RWPE1 (cell line): ENCODE measurements at places on chromosomes 2 and 18.

DNA sequence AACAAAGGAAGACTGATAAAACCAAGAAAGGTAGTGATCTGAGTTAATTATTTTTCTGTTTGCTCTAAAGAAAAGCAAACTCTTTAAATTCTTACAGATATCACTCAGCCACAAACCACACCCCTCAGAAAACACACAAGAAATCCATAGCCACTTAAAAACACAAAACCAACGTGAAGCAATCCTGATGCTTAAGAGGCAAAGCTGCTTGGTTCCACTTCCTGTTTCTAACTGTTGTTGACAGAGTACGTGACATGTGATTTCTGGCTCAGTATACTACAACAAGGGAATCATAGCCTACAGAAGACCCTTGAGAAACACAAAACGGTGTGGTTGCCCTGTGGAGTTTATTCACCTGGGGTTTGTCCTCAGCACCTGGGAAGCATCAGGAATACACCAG lies 240.9 kb upstream of the APCDD1 start:
- DNase-seq = no peak

DNA sequence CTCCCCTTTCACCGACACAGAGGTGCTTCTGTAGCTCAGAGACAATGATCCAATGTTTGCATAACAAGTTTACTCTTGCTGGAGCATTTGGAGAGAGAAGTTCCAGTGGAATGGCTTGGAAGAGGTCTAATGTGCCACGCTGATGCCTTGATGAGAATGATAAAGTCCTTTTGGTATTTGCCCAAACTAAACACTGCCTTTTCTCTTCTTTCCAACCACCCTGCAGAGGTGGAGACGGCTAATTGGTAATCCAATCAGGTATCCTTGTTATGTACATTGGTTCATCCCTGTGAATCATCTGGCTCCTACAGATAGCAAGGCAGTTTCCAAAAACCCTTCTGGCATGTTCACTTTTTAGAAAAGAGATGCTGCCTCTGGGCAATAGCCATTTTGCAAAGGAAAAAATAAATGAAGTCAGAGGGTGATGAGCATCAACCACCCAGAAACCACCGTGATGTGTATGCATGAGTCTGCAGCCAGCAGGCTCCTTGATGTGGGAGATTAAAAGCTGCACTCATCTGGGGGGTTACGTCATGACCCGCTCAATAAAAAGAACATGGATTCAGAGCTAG lies 40.6 kb downstream of the KIAA2012 start:
- no peak for DNase-seq

- DNase-seq = no peak
Measured at GRCh38 chr18:79735071-79735980, 55.7 kb downstream of the CTDP1 start.

DNA sequence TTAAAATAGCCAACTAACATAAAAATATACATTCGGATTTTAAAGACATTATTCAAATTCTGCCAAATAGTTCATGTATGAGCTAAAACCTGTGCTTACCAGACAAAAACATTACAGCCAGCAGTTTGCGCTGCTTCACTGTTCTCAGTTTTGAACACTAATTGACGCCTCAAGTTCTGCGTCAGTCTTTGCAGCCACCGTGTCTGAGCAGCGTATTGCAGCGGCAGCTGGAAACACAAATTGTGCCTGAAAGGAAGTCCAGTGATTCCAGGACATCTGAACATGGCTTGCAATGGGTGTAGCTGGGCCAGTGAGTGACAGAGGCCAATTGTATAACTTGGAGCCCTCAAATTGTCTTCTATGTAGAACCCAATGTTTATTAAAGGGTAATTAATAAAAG lies 267.6 kb downstream of the TFCP2L1 start:
- no peak for DNase-seq

DNA sequence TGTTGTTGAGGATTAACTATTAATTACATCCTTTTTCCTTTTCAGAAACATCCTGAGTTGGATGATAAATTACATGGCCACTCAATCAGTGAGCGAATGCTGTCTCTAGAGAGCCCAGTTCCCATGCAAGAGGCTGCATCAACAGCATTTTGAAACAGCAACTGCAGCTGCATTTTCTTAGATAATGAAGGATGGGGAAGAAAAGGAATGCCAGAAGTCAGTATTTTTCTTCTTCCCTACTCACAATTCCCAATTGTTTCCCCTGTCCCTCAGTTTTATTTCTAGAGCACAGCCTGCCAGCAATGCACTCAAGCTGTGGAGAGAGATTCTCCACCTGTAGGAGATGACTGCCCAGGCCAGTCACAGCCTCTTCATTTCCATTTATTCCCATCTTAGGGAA lies 6.9 kb downstream of the SCN7A start:
- no peak for DNase-seq

- no peak for DNase-seq
Measured at GRCh38 chr2:166944909-166945308, 56.6 kb downstream of the XIRP2 start.

DNA sequence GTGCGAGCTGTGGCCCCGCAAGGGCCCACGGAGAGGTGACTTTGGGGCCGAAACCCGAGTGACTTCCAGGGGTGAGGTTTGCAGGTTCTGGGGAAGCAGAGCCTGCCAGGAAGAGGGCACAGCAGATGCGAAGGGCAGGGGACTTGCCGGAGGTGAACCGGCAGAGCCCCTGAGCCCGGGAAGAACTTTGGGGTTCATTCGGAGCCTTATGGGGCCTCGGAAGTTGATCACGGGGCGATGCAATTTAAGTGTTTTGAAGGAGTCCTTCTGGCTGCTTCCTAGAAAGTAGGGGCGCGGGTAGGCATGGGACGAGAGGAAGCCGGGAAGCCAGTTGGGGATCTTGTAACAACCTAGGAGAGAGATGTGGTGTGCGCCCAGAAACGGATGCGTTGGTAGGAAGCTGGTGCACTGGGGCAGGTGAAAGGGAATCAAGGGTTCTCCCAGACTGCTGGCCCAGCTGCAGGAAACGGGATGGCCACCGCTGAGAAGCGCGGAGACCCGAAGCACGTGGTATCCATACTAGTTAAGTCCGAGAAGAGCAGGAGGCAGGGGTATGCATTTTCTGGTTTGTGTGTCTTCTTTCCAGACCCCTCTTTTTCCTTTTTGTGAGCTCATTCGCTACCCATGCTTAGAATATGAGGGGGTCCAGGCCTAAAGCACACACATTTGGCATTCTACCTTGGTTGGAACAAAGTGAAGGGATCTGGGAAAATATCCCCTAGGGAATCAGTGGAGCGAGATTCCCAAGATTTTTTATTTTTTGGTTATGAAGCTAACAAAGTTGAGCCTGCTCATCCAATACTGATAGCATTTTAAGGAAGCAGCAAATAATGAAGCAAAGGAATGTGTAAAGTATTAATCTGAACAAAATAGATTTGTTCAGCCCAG lies 758 bp downstream of the SCLY start:
- DNase-seq = peak; percentile 45

DNA sequence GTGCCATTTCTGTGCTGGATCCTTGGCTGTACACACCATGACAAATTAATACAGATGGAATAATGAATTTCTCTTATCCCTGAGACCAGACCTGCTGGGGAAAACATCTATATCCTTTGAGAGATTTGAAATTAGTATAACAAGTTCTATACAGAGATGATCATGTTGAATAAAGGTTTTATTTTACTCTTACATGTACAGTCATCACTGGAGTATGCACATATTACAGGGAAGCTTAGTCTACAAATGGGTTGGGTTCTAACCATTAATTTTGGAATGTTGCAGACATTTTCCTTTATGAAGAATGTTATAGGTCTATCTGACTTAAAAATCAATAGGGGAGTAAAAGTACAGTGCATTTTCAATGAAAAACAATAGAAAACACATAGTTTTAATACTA lies 29.9 kb upstream of the MMADHC start:
- DNase-seq = peak; percentile 29

- no peak for DNase-seq
Measured at GRCh38 chr2:211724933-211725332, 813.7 kb downstream of the ERBB4 start.

- DNase-seq = no peak
Measured at GRCh38 chr2:225030893-225031292, 11.4 kb downstream of the DOCK10 start.

DNA sequence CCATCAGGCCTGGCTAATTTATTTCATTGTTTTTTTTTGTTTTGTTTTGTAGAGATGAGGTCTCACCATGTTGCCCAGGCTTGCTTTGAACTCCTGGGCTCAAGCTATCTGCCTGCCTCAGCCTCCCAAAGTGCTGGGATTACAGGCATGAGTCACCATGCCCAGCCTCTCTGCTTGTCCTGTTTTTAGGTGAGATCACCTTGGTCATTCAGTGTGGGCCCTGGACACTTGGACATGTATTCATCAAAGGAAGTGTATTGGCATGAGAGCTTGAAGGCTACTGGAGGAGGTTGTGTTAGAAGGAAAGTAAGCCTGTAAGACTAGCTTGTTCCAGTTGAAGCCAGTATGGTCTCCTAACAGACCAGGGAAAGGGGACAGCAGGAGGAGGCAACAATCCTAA lies 229.2 kb upstream of the RGPD4 start:
- no peak for DNase-seq

DNA sequence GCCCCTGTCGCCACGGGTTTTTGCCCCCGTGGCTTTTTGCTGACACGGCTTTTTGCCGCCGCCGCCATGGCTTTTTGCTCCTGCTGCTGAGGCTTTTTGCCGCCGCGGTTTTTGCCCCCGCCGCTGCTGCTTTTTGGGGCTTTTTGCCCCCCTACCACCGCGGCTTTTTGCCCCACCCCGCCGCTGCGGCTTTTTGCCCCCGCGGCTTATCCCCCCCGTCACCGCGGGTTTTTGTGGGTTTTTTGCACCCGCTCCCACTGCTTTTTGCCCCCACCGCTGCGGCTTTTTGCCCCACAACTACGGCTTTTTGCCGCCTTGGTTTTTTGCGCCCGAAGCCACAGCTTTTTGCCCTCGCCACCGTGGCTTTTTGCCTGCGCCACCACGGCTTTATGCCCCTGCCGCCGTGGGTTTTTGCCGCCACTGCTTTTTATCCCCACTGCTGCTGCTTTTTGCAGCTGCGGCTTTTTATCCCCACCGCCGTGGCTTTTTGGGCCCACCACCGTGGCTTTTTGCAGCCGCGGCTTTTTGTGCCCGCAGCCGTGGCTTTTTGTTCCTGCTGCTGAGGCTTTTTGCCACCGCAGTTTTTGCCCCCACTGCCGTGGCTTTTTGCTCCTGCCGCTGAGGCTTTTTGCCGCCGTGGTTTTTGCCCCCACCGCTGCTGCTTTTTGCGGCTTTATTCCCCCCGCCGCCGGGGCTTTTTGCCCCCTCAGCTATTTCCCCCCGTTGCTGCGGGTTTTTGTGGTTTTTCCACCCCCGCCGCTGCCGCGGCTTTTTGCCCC lies 2798.0 kb upstream of the TEKT4 start:
- DNase-seq = no peak

GRCh38 chr2:28375742-28376631 lies 16.7 kb upstream of the FOSL2 start:
- no peak for DNase-seq

DNA sequence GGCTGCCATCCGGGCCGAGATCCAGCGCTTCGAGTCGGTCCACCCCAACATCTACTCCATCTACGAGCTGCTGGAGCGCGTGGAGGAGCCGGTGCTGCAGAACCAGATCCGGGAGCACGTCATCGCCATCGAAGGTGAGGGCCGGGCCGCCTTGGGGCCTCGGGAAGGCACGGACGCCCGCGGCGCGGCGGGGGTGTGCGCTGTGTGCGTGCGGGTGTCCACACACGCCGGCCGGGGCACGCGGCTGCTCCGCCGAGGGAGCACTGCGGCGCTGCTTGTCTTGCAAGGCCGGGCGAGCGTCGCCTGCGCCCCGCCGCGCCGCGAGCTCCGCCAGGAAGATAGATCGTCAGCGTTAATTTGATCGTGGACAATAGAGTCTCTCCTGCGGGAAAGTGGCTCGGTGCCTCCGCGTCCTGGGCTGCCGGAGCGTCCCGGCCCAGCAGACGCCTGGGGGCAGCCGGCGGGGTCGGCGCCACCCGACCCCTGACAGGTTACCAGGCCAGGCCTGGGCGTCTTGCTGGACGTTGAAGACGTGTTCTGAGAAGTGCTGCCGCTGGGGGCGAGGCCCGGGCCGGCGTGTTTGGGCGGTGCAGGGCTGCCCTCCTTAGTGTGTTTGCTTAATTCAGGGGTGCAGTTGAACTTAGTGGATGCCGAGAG lies 1.0 kb downstream of the AGAP1 start:
- peak; percentile 34 for DNase-seq

- DNase-seq = peak; percentile 80
Measured at GRCh38 chr2:231925303-231926179, 655 bp downstream of the NPPC start.

GRCh38 chr2:171297956-171298355 lies 135.8 kb downstream of the METTL8 start:
- no peak for DNase-seq

- no peak for DNase-seq
Measured at GRCh38 chr2:109616184-109616583, 2.0 kb downstream of the SOWAHC start.

- DNase-seq = no peak
Measured at GRCh38 chr2:1614564-1614963, 129.8 kb downstream of the PXDN start.

DNA sequence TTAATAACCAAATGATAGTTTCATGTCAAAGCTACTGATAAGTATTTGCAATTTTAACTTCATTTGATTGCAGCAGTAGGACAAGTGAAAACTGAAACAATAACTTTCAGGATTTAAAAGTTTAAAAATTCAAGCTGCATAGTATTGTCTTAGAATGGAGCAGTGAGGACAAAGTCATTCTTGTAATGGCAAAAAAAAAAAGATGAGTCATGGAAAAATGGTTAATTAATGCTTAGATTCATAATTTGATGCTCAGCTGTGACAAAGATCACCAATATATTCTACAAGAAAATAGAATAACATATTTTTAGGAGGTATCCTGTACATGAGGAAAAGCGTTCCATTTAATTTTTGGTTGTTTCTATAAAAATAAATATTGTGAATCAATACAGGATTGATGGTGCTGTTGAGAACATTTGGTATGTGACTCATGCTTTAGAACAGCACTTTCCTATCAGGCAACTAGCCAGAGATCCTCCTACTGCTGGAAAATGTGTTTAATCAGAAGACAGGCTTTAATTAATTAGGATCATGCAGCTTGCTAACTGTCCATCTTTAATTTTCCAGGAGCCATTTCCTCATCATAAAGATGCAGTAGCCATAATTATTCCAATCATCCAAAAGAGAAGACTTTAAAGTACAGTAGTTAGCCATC lies 239.0 kb upstream of the MMADHC start:
- DNase-seq = peak; percentile 2

DNA sequence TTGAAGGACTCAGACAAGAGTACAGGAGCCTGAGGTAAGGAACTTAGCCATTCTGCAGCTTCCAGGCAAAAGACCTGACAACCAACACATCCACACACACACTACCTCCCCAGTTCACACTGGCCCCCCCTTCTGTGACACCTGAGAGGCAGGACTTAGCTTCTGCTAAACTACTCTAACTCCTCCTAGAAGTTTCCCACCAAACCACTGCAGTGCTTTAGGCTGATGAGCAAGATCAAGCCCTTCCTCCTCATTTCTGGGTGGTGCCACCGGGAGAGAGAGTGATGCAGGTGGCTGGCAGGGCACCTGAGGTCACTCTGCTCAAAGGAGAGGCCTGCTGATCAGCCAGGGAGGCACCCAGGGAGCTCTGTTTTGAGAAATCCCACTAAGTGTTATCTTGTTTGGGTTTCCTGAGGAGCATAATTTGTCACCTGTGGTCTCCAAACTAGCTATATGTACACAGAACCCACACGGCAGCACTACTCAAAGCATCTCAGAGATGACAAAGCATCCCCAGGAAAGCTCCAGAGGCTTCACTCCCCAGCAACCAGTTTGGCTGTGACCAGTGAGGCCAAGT lies 188.4 kb downstream of the MYO5B start:
- no peak for DNase-seq

- DNase-seq = no peak
Measured at GRCh38 chr2:136116813-136117390, 1.0 kb downstream of the CXCR4 start.
